Activated T-cell treated with anti-CD3 and anti-CD28 coated beads for 1 hour (primary cell): ENCODE measurements at places on chromosomes 7 and 10.

DNA sequence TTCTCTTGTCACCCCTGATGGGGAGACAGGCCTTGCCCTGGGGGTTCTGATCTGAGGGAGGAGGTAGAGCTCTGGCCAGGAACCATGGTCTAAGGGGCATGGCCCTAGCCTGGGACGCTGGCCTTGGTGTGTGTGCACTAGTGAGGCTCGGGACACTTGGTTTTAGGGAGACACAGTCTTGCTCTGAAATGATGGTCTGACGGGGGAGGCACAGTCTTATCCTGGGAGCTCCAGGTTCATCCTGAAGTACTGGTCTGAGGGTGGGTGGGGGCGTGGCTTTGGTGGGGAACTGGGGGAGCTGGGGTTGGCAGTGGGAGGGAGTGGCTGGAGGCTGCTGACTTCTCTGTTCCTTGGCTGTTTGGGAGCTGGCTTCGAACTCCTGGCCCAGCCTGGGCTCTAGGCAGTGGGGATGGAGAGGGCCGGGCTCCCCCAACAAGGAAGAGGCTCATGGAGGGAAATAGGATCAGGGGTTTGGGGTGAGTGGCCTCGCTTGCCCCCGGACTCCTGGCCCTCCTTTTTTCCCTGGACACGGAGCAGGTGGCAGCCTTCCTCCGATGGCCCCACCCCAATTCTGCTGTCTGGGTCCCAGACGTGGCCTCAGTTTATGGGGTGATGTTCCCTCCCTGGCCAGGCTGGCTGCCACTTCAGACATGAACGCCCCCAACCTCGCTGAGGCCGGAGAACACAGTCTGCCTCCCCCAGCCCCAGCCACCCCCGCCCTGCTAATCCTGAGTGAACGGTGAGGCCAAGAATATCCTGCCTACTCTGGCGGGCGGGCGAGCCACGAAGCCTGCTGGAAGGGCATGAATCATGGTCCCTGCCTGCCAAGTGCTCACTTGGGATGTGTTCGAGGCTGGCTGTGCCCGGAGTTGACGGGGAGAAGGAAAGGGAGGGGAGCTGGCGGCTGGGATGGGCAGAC lies 43.5 kb downstream of the TMEM270 start:
- DNase-seq: no peak

- DNase-seq: no peak
These were observed 79.2 kb downstream of the NUDCD3 start for GRCh38 chr7:44411306-44411705.

DNA sequence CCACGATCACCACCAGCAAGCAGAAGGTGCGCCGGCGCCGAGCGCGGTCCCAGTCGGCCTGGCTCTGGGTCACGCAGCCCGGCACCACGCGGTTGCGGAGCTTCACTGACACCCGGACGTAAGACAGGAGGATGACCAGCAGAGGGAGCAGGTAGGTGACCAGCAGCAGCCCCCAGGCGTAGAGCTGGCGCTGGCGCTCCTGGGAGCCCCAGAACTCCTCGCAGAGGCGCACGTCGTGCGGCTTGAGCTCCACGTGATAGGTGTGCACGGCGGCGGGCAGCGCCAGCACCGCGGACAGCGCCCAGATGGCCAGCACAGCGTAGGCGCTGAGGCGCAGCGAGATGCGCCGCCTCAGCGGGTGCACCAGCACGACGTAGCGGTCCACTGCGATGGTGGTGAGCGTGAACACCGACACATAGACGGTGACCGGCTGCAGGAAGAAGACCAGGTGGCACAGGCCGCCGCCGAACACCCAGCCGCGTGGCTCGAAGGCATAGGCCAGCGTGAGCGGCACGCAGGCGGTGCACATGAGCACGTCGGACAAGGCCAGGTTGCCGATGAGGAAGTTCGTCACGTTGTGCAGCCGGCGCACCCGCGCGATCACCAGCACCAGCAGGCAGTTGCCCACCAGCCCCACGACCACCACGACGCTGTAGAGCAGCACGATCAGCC lies 920 bp downstream of the PRLHR start:
- DNase-seq: peak; percentile 10

DNA sequence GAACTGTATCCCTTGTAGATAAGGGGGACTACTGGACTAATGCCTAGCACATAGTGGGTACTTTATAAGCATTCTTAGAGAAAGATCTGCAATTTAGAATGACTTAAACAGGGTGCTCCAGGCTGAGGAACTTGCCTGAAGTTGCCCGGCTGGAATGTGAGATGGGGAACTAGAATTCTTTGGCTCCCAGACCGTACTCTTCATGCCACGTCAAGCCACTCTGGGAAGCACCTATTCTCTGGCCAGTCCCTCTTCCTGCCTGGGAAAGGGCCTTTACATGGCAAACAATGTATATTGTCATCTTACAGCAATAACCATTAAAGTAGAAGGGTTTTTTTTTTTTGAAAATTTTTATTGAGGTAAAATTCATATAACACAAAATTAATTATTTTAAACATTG lies 34.5 kb downstream of the ATXN7L1 start:
- no peak for DNase-seq

- DNase-seq: no peak
These were observed 34.6 kb downstream of the UNCX start for GRCh38 chr7:1267016-1267900.

- DNase-seq: no peak
These were observed 33.8 kb upstream of the PRLHR start for GRCh38 chr10:118629211-118629610.

GRCh38 chr7:130369831-130370550 lies 10.3 kb upstream of the CPA1 start:
- DNase-seq: no peak

GRCh38 chr7:50497068-50497642 lies 47.0 kb upstream of the FIGNL1 start:
- no peak for DNase-seq

GRCh38 chr7:31137234-31137633 lies 85.1 kb downstream of the ADCYAP1R1 start:
- no peak for DNase-seq

GRCh38 chr10:31921031-31921430 lies 7.6 kb downstream of the ARHGAP12 start:
- DNase-seq: no peak

- no peak for DNase-seq
These were observed 36.5 kb downstream of the NPS start for GRCh38 chr10:127585519-127586023.

DNA sequence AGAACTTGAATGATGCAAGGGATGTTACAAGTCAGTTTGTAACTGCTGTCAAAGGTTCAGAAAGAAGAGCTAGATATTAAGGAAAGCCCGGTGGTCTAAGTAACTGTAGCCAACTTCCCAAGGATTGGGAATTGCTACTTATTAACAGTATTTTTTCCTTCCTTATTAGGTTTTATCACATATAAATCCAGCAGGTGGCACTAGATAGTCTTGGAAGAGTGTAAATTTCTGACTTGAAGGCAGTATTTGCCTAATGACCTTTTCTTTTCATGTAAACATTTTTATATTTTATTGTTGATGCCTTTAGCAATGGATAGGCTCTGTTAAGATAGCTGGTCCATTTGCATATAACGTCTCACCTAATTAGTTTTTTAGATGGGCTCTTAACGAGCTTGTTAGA lies 51.2 kb downstream of the ANLN start:
- DNase-seq: no peak

DNA sequence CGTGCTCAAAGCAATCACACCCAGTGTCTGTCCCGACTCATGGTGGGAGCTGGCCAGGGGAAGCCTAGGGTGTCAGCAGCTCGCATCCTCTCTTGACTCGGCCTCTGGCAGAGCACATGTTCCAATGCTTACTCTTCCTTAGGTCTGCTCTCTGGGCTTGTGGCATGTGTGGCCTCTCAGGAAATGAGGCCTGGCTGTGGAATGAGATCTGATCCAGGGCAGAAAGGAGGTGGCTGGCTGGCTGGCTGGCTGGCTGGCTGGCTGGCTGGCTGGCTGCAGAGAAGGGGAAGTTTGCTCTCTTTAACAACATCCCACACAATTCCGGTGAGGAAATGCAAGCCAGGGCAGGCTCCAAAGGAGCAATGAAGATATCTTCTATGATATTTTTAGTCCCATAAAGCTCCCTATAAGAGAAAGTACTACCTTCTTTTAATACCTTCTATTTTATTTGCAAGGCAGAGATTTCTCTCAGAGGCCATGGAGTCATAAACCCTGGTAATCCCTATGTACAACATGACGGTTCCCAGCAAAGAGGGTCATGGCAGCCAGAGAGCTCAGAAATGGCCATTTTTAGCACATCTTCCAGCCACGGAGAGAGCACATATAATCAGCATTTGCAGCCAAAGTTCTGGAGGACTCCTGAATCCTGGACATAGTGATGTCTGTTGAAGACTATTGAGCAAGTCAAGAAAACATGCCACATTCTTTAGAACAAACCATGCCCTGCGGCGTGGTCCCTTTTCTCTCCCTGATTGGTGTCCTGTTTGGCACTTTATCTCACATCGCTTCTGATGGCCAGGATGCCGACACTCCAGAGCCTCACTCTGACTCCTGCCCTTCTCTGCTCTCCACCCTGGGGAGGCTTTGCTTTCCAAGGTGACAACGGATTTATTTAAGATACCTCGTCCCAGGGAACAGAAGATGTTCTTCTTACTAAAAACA lies 153.7 kb downstream of the FANK1 start:
- DNase-seq: no peak

DNA sequence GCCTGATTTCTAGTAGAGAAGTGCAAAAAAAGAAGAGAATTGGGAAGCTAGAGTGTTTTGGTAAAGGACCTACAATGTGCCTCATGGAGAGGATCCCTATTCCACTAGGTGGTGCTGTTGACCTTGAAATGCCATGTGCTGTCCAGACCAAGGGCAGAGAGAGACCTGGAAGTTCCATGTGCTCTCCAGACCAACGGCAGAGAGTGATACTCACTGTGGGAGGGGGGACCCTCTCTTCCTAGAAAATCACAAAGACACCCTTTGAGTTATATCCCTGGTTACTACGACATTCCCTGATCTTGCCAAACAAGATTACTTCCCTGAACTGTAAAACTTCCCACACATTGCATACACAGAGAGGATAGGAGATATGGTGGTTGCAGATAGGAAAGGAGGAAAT lies 212.7 kb upstream of the ZNF804B start:
- DNase-seq: no peak

- no peak for DNase-seq
These were observed 86.6 kb downstream of the ODAD2 start for GRCh38 chr10:27912231-27912630.

DNA sequence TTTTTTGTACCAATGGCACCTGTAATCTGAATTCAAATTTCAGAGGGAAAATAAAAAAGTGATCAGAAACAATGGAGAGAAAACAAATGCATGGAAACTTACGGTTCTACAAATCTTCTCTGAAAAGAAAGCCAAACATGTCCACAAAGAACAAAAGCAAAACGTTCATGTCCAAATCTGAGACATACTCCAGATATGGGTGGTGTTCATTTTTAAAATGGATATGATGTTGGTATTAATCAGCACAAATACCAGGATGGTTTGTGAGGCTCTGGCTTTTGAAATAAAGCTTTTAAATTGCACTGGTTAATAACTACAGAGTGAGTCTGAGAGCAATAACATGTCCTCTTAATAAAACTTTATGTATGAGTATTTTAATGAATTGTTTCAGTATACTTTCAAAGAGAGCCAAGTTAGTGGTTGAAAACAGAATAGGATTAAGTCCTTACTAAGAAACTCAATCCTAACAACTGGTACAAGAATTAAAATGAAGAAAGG lies 366.4 kb downstream of the INHBA start:
- no peak for DNase-seq

DNA sequence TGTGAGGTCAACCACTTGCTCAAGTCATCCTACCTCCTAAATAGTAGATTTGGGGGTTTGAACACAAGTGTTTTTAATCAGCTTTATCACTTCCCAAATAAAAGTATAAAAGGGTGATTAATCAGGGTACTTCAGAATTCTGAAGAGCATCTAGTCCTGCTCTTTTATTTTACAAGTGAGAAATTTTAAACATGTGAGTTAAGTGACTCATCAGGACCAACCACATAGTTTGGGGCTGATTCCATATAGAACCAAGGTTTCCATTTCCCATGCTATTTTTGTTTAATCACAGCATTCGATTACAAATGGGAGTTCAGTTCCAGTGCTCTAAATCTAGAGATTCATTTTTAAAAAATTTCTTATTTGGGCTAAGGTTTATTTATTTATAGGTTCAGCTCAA lies 113.4 kb downstream of the GPR158 start:
- DNase-seq: no peak

GRCh38 chr7:6482743-6483119 lies 35.0 kb upstream of the DAGLB start:
- no peak for DNase-seq

- no peak for DNase-seq
These were observed 371.0 kb downstream of the SFMBT2 start for GRCh38 chr10:7039859-7040258.

GRCh38 chr7:36287371-36288241 lies 102.1 kb upstream of the ANLN start:
- DNase-seq: no peak

DNA sequence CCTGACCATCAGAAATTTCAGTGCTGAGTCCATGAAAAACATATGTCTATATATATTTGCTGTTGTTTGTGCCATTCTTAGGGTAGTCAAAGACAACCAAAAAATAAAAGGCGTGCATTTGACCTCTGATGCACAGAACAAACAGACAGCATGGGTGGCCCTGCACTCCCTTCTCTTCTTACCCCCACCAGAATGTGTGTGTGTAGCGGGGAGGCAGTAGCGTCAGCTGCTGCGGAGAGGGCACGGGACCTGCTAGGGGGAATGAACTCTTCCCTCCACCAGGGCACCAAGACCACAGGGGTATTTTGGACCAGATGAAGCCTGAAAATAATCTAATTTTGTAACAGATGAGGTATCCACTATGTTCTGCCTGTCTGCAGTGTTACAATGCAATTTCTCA lies 277.7 kb upstream of the ZNF32 start:
- no peak for DNase-seq

DNA sequence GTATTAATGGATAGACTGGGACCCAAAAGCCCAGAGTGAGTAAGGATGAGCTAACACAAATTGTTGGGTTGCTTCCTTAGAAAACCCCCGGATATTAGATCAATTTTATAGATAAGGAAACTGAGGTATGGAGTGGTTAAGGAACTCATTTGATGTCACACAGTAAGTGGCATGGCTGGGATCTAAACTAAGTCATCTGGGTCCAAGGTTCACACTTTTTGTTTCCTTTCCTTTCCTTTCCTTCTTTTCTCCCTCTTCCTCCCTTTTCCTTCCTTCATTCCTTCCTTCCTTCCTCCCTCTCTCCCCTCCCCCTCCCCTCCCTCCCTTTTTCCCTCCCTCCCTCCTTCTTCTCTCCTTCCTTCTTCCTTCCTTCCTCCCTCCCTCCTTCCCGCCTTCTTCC lies 469.5 kb downstream of the TYW1 start:
- no peak for DNase-seq

- DNase-seq: no peak
These were observed 7.7 kb downstream of the AGMO start for GRCh38 chr7:15554081-15554480.

DNA sequence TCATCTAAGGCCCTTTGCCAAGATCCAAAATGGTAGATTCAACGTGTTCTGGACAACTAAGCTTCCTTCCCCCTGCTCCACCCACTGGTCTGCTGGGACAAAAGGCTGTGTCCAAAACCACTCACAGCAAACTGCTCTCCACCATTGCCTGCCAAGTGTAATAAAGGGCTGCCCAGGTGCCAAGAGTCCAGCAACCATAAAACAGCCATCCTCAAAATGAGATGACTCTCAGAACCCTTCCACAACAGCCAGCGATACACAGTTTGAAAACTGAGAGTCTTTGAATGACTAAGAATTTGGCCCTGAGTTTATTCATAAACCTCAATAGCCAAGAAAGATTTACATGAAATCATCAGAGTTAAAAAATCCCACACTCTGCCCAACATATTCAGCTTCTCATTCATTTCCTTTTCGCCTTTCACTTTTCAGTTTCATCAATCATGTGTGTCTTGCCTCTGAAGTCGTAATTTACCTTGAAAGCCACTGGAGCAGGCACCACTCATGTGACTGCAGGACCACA lies 658.1 kb upstream of the MGMT start:
- no peak for DNase-seq
